Femur (tissue), 1 donor: ENCODE measurements at places on chromosomes 2 and 18.

GRCh38 chr18:49546719-49547273 is 15.1 kb upstream of the LIPG start:
- DNase-seq = no peak

DNA sequence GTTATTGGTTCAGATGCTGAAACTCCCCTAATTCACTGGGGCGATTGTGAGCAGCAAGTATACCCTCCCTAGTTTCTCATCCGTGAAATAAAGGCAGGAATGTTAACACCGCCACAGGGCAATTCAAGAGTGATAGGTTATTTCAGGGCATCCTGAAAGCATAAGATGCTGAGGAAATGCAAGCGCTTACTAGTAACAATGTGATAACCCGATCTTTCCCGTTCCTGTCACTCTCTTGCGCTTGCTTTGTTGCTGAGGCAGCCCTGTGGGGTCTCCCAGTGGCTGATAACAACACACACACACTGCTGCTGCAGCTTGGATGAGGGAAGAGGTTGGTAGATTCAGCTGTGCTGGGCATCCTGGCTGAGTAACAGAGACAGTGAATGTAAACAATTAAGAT is 259.3 kb downstream of the AGPS start:
- no peak for DNase-seq

- DNase-seq = no peak
Measured at GRCh38 chr2:58067001-58067400, 20.4 kb downstream of the VRK2 start.

GRCh38 chr2:41881249-41881648 is 166.6 kb upstream of the PKDCC start:
- DNase-seq = no peak

GRCh38 chr2:181850936-181851560 is 40.5 kb upstream of the ITPRID2 start:
- DNase-seq = no peak
